ENCODE measurements at places on chromosomes 13 and 19.

GRCh38 chr19:46366620-46367292, 19.9 kb downstream of the PPP5C start:
- no peak for DNase-seq

GRCh38 chr19:1438933-1439354, 748 bp downstream of the RPS15 start:
- DNase-seq, result no peak

- DNase-seq, result no peak
Observed at GRCh38 chr13:100724568-100724967, 50.0 kb upstream of the TMTC4 start.

- peak; percentile 49 for DNase-seq
Observed at GRCh38 chr19:3687774-3688706, 12.2 kb downstream of the PIP5K1C start.

DNA sequence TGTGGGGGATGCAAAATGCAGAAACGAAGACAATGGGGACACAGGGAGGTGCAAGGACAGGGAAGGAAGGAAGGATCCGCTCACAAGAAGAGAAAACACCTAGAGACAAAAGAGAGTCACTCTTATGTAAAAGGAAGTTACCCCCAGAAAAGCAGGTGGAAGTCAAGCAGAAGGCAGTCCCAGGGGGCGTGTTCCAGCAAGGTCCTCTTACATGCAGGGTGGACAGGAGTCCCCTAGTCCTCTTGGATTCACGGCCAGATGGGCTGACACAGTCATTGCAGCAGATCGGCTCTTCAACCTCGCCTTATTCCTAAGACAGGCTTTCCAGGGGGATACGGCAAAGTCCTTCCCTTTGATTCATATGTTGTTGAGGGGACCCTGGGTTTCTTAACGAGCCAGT, 83.9 kb upstream of the SPATA13 start:
- DNase-seq, result no peak

DNA sequence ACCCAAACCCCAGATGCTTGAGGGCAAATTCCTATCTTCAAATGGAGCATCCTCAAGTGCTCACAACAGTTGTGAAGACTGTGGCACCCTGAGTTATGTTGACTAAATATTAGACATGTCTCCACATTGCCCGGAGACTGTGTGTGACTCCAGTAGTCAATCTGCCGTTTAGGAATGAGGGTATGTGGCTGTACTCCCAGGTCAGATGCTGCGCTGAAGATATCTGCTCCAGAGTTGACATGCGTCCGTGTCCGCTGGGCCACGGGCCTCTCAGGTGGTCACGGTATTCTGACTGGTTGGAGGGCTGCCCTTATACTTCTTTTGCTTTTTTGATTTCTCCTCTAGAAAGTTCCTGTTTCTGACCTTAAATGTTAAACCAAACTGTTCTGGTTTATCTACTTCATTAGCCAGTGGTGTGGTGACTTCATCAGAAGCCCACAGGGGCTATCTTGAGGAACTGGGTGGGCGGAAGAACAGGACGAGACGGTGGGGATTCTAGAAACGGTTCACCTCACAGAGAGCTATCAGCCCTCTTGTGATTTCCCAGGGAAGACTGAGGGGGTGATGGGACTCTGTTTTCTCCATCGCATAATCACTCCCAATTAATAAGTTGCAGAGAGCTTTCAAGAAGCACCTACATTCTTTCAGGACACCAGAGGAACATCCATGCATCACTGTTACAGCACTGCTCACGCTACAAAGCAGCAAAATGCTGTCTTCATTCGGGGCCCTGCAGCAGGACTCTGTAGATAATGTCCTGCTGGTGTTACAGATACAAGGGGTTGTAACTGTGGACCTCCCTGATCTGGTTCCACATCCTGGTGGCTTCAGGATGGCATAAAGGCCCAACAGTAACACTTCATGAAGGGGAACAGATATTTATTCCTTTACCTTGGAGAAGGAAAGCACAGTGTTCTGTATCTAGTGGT, 1.3 kb upstream of the LCP1 start:
- DNase-seq, result no peak

- peak; percentile 54 for DNase-seq
Observed at GRCh38 chr19:18469069-18469846, 31.3 kb upstream of the ISYNA1 start.

Measured in CD4-positive, alpha-beta T cell treated with Interleukin-6 at 100 ng/mL for 8 hours (primary cell).